NCI-H1048 (cell line): ENCODE measurements at places on chromosomes 3 and 15.

DNA sequence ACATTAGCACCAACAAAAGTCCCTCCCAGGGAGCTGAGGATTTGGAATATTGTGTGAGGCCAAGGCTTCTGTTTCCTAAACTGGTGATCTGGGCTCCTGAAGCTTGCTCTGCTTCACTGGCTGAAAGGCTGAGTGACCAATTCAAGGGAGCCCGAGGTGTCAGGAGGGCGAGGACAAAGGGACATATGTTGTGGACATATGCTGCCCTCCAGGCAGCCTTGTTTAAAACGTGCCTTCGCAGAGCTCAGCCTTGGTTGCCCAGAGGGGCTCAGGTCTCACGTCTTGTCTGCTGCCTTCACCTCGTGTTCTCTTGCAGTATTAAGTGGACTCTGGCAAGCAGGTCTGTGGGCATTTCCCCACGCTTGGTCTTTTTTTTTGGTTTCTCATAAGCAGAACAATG, 7.0 kb downstream of the SLCO3A1 start:
- DNase-seq, result no peak

GRCh38 chr15:83898361-83898760, 244.4 kb downstream of the ADAMTSL3 start:
- no peak for DNase-seq

DNA sequence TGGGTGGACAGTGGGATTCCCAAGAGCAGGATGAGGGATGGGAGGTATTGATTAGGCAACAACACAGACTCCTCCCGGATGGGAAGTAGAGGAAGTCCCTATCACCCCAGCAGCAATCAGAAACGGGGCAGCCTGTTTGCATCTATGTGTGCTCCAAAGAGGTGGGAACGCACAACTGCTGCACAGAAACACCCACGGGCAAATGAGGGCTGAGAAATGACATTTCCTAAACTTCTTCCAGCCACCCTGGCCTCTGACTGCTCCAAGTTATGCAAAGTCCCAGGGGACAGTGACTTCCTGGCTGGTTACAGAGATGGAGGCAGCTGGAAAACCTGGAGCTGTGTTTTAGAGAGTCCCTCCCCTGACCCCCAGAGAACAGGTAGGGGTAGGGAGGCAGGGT, 42.6 kb downstream of the HCN4 start:
- DNase-seq, result no peak

- no peak for DNase-seq
These were observed 142.4 kb downstream of the ANXA2 start for GRCh38 chr15:60255390-60255789.

DNA sequence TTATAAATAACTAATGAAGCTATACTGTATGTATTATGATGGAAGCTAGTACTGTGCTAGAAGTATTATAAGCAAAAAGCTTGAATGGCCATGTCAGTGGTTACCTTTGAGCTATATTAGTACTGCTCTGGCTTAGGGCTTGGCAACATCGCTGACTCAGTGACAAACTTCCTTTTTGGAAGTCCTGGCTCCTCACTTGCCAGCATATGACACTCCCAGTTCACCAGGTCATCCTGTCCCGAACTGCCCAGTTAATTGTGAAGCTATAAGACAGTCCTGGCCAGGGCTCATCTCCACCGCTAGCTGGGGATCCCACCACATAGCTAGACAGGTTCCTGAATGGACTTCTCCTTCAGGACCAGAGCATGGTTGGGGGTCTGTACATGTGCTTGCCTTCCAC, 31.9 kb downstream of the RAB8B start:
- no peak for DNase-seq

DNA sequence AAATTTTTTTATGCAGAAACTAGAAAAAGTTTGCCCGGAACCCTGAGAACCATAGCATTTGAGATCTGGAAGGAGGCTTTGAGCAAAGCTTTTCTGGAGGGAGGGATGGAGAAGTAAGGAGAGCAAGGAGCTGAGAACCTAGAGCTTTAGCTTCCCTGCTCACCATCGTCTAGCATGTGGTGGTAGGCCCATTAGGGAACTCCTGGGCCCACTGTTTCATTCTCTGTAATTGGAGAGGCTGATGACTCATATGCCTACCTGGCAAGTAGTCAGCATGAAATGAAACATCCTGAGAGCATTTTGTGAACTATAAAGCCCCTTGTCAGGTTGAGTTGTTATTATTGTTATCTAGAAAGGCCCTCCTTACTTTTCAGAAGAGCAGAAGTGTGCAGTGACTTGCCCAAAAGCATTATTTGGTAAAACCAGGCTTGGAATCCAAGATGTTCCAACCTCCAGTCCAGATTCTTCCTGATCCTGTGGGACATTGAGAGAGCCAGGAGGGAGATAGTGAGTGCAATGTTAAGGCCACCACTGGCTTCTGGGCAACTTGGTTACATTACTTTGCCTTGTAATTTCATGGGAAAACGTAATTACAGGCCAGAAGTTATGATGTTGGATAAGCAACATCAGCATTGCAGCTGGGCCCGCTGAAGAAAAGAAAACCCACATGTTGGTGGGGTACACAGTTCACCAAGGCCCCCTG, 104.5 kb upstream of the BFSP2 start:
- no peak for DNase-seq
